HCT116 (cell line): ENCODE measurements at places on chromosomes 3 and 15. TPM values are rescaled to one million over a fixed set of nuclear protein-coding genes. Genes with fewer than 3 reads are reported as not detected.

Gene RFTN1
- total RNA-seq = 3.9 TPM

Gene TMCO5A
- not detected for total RNA-seq

Gene SETD5
- 141 TPM for total RNA-seq

Gene DYNC1LI1
- 39.4 TPM for total RNA-seq

Gene GATM
- total RNA-seq = 3.1 TPM

Gene DAZL
- not detected for total RNA-seq

Gene BOC
- total RNA-seq = 3.3 TPM

Gene CIDEC
- total RNA-seq = not detected

Gene CHMP2B
- total RNA-seq = 54.3 TPM

Gene SEMA3F
- 15.7 TPM for total RNA-seq

Gene LRRC58
- 34.8 TPM for total RNA-seq

GRCh38 chr3:98734735-98735134 is 28.4 kb upstream of the ST3GAL6 start:
- H3K27ac ChIP-seq = no peak overlapping the region
- H3K4me3 ChIP-seq = no peak overlapping the region
- DNase-seq = no peak
- no peaks in the 10 kb centered on the region for H3K36me3 ChIP-seq

- DNase-seq = no peak
- H3K4me3 ChIP-seq = no peak overlapping the region
- no peaks in the 10 kb centered on the region for H3K36me3 ChIP-seq
- no peak overlapping the region for H3K27ac ChIP-seq
- peaks cover 15% of the 10 kb centered on the region for H3K4me1 ChIP-seq
These were observed 616.0 kb upstream of the TBL1XR1 start for GRCh38 chr3:177813322-177813721.

DNA sequence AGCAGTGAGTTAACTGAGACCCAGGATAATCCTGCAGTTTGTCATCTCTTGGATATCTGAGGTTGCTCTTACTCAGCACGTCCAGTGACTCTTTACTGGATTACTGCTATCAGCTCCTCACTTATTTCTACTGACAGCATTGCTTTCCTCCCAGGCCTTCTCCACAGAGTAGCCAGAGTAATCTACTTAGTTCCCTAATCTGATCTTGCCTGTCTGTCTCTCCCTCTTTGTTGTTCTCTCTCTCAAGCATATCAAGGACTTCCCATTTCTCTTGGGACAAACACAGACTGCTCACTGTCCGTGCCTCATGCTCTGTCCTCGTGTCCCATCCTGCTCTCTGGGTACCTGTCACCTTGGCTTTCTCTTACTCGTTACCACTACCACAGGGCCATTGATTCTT is 376.2 kb downstream of the FEZF2 start:
- H3K36me3 ChIP-seq = no peaks in the 10 kb centered on the region; the same call in 1 of the 2 replicates
- no peak for DNase-seq
- no peaks in the 10 kb centered on the region; the same call in 1 of the 2 replicates for H3K4me1 ChIP-seq
- no peak overlapping the region for H3K27ac ChIP-seq
- H3K27me3 ChIP-seq = no peaks in the 10 kb centered on the region
- no peak overlapping the region for H3K4me3 ChIP-seq

DNA sequence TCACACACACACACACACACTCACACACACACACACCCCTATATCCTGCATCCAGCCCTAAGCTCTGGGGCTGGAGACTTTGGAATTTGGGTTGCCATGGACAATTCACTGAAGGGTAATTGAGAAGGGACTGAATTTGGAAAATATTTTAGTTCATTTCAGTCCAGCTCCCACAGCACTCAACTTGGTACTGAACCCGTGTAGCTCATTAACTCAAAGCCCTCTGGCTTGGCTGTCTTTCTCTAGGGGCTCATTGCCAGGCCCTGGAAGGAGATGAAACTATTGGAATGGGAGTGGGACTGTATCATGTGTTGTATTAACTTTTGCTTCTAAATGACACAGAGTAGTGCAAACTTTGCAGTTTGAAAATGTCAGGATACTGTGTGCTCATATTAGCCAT is 157.3 kb downstream of the EPHB1 start:
- no peak for DNase-seq
- no peak overlapping the region for H3K27ac ChIP-seq
- H3K4me3 ChIP-seq = no peak overlapping the region

GRCh38 chr15:49906966-49907365 is 212.1 kb downstream of the ATP8B4 start:
- no peak for DNase-seq
- no peak overlapping the region for H3K4me3 ChIP-seq
- H3K27ac ChIP-seq = no peak overlapping the region
- no peaks in the 10 kb centered on the region for H3K27me3 ChIP-seq
- H3K36me3 ChIP-seq = no peaks in the 10 kb centered on the region

- peaks cover 99% of the 10 kb centered on the region for H3K4me1 ChIP-seq
- H3K4me3 ChIP-seq = peak overlapping the region; percentile 3; the same call in 1 of the 2 replicates
- H3K27ac ChIP-seq = peak overlapping the region; percentile 55
- DNase-seq = no peak
- no peaks in the 10 kb centered on the region for H3K27me3 ChIP-seq
- H3K36me3 ChIP-seq = no peaks in the 10 kb centered on the region
These were observed 38.8 kb downstream of the BHLHE40 start for GRCh38 chr3:5017925-5018531.

- peak overlapping the region; percentile 82 for H3K4me3 ChIP-seq
- peaks cover 13% of the 10 kb centered on the region for H3K4me1 ChIP-seq
- H3K27me3 ChIP-seq = no peaks in the 10 kb centered on the region
- no peak for DNase-seq
These were observed 106.2 kb downstream of the IQSEC1 start for GRCh38 chr3:12966847-12967605.

- no peak overlapping the region for H3K27ac ChIP-seq
- no peak overlapping the region for H3K4me3 ChIP-seq
- DNase-seq = no peak
These were observed 137.2 kb upstream of the HES1 start for GRCh38 chr3:193998628-193999195.

- no peak for DNase-seq
- H3K4me1 ChIP-seq = peaks cover 3% of the 10 kb centered on the region; the same call in 1 of the 2 replicates
These were observed 1.8 kb upstream of the CEP97 start for GRCh38 chr3:101722394-101723173.

- no peak overlapping the region for H3K27ac ChIP-seq
- no peak for DNase-seq
- H3K4me1 ChIP-seq = peaks cover 32% of the 10 kb centered on the region
These were observed 18.9 kb downstream of the SH3BP5 start for GRCh38 chr3:15313461-15313860.

GRCh38 chr3:38031022-38031994 is 1.9 kb upstream of the PLCD1 start:
- peak overlapping the region; percentile 40; the same call in 1 of the 2 replicates for H3K4me3 ChIP-seq
- H3K27ac ChIP-seq = peak overlapping the region; percentile 35
- no peaks in the 10 kb centered on the region for H3K27me3 ChIP-seq
- peaks cover 21% of the 10 kb centered on the region for H3K4me1 ChIP-seq
- peak; percentile 31 for DNase-seq
- H3K36me3 ChIP-seq = no peaks in the 10 kb centered on the region

- H3K27ac ChIP-seq = no peak overlapping the region
- no peak overlapping the region for H3K4me3 ChIP-seq
- no peak for DNase-seq
- H3K4me1 ChIP-seq = peaks cover 11% of the 10 kb centered on the region
- no peaks in the 10 kb centered on the region for H3K27me3 ChIP-seq
These were observed 176.0 kb downstream of the ABHD5 start for GRCh38 chr3:43866529-43867353.

DNA sequence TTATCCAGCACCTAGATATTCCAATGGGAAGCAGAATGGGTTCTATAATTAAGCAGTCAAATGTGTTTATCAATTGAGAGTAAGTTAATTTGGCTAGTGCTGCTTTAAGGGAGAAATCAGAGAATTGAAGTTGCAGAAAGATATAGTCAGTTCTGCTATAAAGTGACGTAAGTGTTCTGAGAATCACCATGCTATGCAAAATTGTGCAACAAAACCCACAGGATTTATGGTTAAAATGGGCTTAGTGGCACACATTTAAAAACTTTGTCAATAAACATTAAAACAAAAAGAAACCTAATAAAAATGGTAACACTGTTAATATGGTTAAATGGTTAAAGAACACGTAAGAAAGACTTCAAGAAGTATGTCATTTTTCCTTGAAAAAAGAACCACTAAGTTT is 74.5 kb downstream of the TMEM108 start:
- peaks cover 23% of the 10 kb centered on the region for H3K27me3 ChIP-seq
- DNase-seq = no peak
- no peak overlapping the region for H3K4me3 ChIP-seq
- H3K27ac ChIP-seq = no peak overlapping the region

DNA sequence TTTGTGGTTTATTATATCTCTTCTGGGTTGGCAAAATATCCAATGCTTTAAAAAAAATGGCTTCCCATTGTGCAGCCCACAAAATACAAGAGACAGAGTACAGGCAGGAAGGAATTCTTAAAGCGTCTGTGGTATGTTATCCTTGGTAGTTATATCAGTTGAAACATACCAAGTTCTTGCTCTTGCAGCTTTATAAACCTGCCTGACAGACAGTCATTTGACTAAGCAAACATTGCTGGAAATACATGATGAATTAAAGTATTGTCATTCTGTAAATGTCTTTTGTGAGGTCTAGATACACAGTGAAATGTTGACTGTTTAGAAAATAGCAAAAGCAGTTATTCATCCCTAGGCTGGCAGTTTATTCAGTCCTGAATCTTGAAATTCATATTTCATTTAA is 44.8 kb upstream of the MAP3K13 start:
- no peak overlapping the region for H3K4me3 ChIP-seq
- DNase-seq = no peak
- no peak overlapping the region for H3K27ac ChIP-seq
- no peaks in the 10 kb centered on the region for H3K27me3 ChIP-seq
- H3K4me1 ChIP-seq = no peaks in the 10 kb centered on the region

- H3K27ac ChIP-seq = no peak overlapping the region
- peaks cover 3% of the 10 kb centered on the region; the same call in 1 of the 2 replicates for H3K4me1 ChIP-seq
- no peaks in the 10 kb centered on the region for H3K36me3 ChIP-seq
- H3K4me3 ChIP-seq = no peak overlapping the region
- DNase-seq = no peak
These were observed 47.4 kb downstream of the FRMD5 start for GRCh38 chr15:44147636-44148035.

- no peak overlapping the region for H3K4me3 ChIP-seq
- peaks cover 12% of the 10 kb centered on the region for H3K4me1 ChIP-seq
- no peak for DNase-seq
- H3K27ac ChIP-seq = no peak overlapping the region
- no peaks in the 10 kb centered on the region for H3K27me3 ChIP-seq
- no peaks in the 10 kb centered on the region for H3K36me3 ChIP-seq
These were observed 16.3 kb downstream of the BMF start for GRCh38 chr15:40092256-40092978.

DNA sequence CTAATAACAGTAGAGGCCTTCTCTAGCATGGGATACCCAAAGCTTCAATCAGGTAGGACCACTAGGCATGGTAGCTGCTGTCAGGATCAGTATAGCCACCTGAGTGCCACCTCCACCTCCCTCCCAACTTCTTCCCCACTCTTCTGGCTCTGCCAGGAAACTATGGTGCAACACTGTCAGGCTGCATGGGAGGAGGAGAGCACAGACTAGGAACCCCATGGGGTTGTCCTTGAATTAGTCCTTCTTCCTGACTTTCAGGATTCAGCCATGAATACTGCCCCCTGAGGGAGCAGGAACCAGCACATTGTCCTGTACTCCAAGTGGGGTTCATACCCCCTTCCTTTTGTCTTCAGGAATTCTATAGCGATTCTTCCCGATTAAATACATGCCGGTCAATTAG is 340.8 kb upstream of the ONECUT1 start:
- H3K27me3 ChIP-seq = no peaks in the 10 kb centered on the region; the same call in 1 of the 2 replicates
- no peak for DNase-seq
- H3K4me3 ChIP-seq = no peak overlapping the region
- no peaks in the 10 kb centered on the region for H3K4me1 ChIP-seq
- no peaks in the 10 kb centered on the region for H3K36me3 ChIP-seq
- no peak overlapping the region for H3K27ac ChIP-seq
